ENCODE measurements at places on chromosomes 7 and 10.

DNA sequence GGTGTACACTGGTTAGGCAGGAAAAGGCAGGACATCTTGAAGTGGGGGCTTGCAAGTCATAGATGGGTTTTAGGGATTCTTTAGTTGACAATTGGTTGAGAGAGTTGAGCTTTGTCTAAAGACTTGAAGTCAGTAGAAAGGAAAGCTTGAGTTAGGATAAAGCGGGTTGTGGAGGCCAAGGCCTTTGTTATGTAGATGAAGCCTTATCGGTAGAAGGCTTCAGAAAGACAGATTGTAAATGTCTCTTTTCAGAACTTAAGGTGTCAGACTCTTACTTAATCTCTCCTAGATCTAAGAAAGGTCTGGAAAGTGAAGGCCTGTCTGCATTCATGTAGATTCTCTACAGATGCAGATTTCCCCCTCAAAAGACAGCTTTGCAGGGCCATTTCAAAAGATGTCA is 177.4 kb downstream of the HECW1 start:
- no peak for DNase-seq

DNA sequence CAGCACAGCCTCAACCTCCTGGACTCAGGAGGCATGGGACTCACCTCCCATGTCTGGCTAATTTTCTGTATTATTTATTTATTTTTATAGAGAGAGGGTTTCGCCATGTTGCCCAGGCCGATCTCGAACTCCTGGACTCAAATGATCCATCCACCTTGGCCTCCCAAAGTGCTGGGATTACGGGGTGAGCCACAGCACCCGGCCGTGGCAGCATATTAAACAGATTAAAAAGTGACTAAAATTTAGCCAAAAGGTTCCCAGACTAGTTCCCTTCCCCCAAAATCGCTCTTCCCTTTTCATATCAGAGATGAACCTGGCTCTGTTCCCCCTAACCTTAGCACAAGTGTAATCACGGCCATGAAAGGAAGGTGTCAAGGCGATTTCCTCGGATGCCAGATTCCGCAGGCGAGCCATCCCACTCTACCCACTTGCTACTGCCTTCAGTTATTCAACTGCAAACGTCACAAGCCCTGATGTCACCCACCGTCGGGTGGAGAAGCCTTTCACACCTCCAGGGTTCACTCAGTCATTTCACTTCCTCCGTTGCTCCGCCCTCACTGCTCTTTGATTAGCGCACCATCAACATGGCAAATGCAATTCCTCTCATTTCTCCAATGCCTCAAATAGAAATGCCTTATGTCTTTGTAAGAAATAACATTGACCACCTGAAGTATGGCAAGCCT is 104.7 kb upstream of the RHEB start:
- no peak for DNase-seq

DNA sequence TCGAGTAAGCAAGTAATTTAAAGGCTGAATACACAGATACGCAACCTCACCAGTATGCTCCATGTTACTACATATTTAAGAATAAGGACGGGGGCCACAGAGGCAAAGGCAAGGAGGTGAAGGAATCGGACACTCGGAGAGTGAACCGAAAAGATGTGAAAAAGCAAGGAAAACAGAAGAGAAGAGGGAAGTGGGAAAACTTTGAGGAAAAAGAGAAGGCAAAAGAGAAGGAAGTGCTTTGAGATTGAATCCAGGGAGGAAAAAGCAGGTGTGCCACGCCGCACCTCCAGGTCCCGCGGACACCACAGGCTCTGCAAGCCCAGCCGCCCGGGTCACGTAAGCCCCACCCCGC is 367 bp upstream of the AVL9 start:
- DNase-seq, result no peak

DNA sequence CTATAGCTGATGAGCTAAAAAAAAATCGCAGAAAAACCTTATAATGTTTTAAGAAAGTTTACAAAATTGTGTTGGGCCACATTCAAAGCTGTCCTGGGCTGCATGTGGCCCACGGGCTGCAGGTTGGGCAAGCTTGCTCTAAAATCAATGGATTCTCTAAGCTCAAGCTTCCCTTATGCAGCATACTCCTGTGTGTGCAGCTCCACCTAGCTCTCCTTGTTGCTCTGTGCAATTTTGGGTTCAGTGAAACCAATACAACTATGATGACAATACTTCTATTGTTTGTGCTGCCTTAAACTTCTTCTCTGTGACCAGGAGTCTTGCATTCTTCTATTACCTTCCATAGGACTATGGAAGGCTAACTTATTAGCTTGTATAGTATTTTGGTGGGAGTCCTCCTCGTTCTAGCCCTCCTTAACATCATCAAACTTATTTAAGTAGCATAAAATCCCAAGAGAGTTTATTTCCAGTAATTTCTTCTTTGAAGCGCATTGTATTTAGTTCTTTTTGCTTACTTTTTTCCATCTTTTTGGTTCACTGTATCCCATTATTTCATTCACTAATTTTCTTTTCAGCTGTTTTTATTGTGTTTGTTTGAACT is 170.9 kb upstream of the SMIM30 start:
- DNase-seq, result no peak

DNA sequence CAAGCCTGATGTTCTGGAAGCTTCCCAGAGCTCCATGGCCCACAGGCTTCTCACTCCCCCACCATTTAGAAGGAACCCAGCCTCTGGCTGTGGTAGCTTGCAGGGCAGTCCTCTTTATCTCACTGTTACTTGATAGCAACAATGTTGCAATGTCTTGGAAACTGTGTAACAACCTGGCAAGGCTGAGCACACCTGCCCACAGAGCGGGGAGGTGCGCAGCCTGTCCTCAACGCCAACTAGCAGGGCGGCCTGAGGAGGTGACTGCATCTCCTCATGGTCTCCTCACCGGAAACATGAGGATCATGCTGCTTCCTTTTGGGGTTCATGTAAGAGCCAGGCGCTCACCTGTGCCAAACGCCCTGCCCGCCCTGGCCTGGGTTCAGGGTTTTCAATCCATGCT is 43.7 kb upstream of the INSIG1 start:
- DNase-seq, result no peak

- peak; percentile 43 for DNase-seq
These were observed 2.0 kb upstream of the NRAP start for GRCh38 chr10:113665806-113666354.

GRCh38 chr10:14389981-14390590 is 59.4 kb upstream of the FRMD4A start:
- DNase-seq, result no peak

DNA sequence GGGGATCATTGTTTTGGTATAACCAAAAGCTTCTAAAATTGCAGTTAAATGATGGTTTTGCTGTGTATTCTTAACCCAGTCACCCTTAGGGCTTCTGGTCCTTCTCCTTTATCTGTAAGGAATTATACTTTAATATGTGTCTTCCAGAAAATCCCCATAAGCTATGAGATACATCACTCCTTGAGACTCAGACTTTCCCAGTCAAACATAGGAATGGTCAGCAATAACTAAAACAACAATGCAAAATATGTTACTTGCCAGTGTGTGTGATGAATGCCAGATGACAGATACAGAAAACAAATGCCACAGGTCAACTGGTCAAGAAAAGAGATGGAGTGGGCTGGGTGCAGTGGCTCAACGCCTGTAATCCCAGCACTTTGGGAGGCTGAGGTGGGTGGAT is 10.1 kb downstream of the ADD3 start:
- peak; percentile 53 for DNase-seq

- DNase-seq, result no peak
These were observed 208.3 kb downstream of the PRPF18 start for GRCh38 chr10:13794992-13795612.

DNA sequence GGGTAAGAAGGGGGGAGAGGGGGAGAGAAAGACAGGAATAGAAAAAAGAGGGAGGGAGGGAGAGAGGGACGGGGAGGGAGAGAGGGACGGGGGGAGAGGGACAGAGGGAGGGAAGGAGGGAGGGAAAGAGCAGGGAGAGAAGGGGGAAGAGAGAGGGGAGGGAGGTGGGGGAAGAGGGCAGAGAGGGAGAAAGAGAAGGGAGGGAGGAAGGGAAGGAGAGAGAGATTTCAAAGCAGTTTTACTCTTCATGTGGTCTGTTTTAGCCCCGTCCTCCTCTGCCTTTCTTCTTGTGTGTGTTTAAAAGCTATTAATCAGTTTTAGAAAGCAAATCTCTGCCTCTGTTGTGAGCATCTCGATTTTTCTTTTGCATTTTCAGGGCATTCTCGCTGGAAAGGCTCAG is 237.0 kb downstream of the WDR37 start:
- no peak for DNase-seq

DNA sequence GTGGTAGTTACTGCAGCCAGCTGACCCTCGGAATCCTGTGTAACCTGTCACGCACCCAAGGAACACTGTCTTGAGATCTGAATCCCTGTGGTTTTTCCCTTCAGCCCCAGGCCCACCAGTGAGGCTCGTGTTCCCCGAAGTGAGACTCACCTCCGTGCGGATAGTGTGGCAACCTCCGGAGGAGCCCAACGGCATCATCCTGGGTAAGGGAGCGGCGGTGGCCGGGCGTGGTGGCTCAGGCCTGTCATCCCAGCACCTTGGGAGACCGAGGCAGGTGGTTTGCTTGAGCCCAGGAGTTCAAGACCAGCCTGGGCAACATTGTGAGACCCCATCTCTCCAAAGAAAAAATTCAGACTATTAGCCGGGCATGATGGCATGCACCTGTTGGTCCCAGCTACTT is 549.9 kb upstream of the FOXK1 start:
- DNase-seq, result no peak

DNA sequence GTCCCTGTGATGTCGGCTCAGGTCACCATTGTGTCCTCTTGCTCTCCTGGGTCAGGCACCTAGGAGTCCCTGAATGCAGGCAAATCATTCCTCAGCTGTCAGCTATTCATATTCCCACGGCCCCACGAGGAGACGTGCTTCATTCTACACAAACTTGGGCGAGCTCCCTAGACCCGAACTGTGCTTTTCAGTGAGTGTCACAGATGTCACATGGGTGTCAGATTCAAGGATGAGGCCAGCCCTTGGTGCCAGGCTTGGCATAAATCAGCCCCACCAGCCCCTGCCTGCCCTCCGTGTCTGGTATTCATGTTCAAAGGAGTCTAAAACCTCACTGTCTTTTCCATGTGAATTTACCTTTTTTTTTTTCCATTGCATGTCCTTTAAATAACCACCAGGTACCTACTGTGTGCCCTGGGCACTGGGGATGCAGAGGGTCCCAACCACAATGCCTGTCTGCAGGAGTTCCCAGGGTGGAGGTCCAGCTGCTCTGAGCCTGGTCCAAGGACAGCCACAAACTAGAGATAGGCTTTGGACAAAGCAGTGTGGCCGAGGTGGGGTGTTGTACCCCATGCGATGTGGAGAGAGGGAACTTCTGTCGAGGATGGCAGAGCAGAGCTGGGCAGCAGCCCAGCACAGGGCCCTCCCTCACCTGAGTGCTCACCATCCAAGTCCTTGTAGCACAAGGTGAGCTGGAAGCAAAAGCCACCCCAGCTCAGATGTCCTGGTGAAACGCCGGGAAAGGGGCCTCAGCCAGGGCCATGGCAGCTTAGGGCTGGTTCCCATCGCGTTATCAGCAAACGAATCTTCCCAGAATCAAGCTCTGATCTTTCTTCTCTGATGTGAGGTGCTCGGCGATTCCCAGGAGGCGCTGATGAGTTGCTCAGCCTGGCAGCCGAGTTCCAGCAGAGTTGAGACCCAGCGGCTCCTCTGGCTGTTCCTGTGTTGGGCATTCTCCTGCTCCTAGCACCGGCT is 611.9 kb downstream of the PTPRN2 start:
- no peak for DNase-seq

DNA sequence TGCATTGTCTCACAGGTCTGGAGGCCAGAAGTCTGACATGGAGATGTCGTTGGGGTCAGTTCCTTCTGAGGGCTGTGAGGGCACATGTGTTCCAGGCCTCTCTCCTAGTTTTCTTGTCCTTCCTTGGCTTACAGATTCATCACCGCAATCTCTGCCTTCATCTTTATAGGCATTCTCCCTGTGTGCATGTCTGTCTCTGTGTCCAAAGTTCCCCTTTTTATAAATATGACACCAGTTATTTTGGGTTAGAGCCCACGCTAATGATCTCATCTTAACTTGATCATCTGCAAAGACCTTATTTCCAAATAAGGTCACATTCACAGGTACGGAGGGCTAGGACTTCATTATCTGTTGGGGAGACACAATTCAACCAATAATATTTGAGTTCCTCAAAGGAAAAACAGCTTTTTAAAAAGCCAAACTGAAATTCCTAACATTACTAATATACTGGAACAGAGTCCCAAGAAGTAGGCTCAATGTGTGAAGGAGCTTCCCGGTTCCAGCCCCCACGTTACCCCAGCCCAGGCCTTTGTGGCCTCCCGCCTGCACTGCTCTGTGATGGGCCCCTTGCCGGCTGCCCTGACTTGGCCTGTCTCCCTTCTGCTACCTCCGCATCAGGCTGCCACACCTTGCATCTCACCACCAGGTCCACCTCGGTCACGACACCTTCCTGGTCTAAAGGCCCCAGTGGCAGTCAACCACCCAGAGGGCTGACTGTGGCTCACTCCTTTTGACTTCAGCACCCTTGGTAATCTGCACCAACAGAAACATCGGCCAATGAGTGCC is 142.7 kb downstream of the KCNMA1 start:
- DNase-seq, result no peak

- DNase-seq, result no peak
These were observed 49.7 kb downstream of the ADCY1 start for GRCh38 chr7:45623740-45624391.

DNA sequence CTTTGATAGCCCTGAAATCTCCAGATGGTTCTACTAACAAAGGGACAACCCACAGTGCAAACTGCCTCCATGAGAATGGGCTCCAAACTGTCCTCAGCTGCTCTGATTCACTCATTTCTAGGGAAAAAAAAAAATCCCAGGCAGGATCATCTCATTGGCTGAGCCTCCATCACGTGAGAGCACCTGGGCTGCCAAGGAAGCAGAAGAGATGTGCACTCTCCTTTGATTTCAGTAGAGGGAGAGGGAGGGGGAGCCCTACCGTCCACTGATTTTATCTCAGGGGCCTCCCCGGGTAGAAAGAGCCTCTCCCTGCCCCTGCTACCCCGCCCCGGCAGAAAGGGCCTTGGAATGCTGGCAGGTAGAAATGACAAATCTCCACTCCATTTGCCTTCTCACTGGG is 725.4 kb downstream of the PHTF2 start:
- no peak for DNase-seq

- no peak for DNase-seq
These were observed 31.8 kb upstream of the TM9SF3 start for GRCh38 chr10:96618653-96619052.

GRCh38 chr7:2659556-2660358 is 28.0 kb downstream of the TTYH3 start:
- no peak for DNase-seq

All from hepatic stellate cell (primary cell).